ENCODE measurements at places on chromosomes 16 and 17. TPM values are rescaled to one million over a fixed set of nuclear protein-coding genes. Genes with fewer than 3 reads are reported as not detected.

GRCh38 chr16:11562411-11562810 is 24.3 kb downstream of the LITAF start:
- DNase-seq: no peak

GRCh38 chr17:52105591-52105990 is 52.9 kb downstream of the CA10 start:
- no peak for DNase-seq

GRCh38 chr17:63644846-63645245 is 22.6 kb downstream of the MAP3K3 start:
- no peak for DNase-seq

DNA sequence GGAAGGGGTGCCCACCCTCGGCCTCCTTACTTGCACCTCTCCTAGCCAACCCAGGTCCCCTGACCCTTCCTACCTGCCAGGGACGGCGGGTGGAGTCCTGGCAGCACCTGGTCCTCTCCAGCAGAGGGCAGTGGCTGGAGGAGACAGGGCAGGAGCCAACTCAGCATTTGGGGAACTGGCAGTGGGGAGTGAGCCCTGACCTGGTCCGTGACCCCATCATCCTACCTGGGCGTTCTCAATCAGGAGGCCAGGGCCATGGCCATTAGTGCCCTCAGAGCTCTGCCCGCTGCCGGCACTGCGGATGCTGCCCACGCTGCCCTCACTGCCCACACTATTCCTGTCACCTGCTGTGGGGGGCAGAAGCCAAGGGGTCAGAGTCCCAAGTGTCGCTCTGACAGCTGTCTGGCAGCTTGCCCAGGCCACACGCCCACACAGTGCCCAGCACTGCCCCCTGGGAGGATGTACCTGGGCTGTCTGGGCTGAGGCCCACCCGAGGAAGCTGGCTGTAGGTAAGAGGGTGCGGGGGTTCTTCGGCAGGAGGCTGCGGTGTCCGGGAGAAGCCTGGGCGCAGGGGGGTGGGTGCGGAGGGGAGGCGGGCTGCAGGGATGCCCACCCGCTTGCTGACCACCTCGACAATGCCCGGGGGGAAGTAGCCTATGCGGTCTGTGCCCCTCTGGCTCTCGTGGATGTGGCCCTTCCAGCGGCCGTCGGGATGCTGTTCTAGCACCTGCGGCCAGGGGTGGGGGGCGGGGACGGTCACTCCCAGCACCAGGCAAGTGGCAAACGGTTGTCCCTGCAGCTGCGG is 10.8 kb downstream of the CASKIN2 start:
- peak; percentile 41 for DNase-seq

DNA sequence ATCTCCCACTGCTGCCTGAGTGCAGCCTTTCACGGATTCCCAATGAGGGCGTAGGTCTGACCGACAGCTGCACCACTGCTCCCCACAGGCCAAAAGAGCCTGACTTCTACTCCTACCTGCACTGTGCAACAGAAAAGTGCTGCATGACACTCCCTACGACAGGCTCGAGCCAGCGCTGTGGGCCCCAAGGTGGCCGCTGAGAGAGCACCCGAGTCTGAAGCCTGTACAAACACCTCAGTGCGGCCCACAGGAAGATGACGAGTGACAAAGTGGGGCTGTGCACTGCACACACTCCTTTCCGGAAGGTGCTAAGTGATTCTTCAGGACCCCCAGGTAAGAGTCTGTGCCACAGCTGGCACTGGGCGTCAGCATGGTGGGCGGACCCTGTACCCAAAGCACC is 41.2 kb downstream of the FANCA start:
- DNase-seq: no peak

DNA sequence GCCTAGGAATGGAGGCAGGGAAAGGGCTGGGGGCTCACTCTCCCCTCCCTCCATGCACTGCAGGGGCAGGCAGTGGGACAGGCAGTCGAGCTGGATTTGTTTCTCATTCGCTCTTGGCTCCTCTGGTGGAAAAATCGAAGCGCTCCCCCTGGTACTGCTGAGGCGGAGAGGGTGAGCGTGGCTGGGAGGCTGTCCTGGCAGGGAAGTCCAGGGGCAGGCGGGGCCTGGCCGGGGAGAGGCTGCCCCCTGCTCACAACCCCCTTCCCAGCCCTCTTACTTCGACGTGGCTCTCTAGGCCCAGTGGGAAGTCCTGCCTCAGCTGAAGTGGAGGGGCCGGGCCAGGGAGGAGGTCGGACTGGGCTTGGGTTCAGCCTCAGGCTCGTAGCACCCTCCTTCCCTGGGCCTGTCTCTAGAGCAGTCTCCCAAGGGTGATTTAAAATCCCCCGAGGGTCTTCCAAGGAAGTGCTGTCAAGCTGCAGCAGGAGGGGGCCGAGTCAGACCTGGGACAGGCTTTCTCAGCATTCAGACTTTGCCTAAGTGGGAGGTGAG is 16.5 kb upstream of the TMEM92 start:
- DNase-seq: no peak

DNA sequence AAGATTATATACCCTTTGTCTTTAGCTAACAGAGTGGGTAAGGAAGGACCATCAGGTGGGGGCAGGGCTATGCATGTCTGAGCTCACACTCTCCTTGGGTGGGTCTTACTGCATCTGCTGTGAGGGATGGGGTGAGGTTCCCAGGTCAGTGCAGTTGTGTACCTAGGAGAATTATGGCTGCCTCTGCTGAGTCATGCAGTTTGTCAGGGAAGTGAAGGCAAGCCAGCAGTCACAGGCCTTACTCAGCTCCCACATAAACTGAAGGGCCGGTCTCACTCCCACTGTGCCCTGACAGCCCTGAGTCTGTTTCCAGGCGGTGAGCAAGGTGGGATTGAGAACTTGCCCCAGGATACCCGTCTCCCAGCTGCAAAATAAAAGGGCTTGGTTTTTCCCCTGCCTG is 328.6 kb downstream of the MAP2K6 start:
- DNase-seq: no peak

GRCh38 chr16:83913245-83913633 is 14.3 kb downstream of the MLYCD start:
- no peak for DNase-seq

- no peak for DNase-seq
These were observed 27.8 kb downstream of the PAFAH1B1 start for GRCh38 chr17:2621241-2621640.

DNA sequence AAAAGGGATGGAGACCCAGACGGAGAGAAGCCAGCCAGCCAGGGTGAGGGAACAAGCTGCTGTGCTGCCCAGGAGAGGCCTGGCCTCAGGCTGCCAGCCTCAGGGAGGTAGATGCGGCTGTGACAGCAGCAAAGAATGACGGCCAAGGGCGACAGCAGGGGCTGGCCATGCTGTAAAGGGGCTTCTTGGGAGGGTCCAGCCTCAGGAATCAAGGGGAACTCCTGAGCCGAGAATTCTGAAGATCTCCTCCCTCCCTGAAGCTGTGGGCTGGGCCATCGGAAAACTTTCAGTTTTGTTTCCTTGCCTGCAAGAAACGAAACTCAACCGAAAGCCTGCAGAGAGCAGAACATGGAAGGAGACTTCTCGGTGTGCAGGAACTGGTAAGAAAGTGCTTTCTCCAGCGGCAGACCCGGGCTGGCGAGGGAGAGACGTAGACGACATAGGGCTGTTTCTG is at the start of gene XAF1:
Gene XAF1, plus strand, starts transcription at position 316 of the 454 bp plus-strand sequence. Its CDS starts 33 bp downstream, at position 349.
- DNase-seq: peak; percentile 82

DNA sequence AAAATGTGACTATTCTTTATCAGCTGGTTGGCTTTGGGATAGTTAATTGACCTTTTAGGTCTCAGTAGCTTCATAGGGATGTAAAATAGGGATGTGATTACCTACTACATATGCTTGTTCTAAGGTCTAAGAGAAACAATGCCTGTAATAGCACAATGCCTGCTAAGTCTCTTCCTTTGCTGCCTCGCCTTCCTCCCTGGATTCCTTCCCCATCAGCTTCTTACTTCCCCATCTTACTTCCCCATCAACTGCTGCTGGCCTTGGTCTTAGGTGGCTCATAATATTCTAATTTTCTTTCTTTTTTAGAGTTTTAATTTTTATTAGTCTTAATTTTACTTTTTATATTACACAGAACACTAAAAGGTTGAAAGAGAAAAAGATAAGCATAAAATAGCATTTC is 59.2 kb upstream of the GOT2 start:
- DNase-seq: no peak

DNA sequence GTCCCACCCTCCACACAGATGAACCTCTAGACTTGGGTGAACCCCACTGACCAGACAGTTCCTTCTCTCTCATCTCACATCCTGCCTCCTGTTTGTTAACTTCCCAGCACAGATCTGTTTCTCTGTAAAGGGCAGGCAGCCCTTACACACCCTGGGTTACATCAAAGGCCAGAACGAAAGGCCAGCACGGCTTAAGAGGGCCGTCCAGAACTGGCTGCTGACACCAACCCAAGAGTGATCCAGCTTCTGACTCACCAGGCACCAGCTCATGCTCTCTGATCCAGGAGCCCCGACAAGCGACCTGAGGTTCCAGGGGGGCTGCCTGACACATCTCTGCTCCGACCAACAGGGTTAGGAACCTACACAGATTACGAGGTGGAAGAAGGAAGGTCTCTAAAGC is 86.9 kb downstream of the MRM3 start:
- DNase-seq: no peak

- no peak for DNase-seq
These were observed 35.2 kb downstream of the TBX4 start for GRCh38 chr17:61487161-61487988.

DNA sequence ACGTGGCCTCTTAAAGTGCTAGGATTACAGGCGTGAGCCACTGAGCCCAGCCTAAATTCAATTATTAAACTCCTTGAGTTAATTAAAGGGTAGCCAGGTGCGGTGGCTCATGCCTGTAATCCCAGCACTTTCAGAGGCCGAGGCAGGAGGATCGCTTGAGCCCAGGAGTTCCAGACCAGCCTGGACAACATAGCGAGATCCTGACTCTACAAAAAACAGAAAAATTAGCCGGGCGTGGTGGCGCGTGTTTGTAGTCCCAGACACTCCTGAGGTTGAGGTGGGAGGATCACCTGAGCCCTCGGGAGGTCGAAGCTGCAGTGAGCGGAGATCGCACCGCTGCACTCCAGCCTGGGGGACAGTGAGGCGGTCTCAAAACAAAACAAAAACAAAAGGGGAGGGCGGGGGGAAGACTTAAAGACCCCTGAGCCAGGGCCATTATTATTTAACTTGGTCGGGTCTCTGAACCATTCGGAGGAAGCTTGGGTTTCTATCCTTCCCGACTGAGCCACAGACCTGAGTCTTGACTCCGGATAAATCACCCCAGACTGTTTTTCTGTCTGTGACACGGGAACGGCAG is 19.5 kb downstream of the BCL7C start:
- no peak for DNase-seq

GRCh38 chr17:31499771-31500554 is 108.5 kb downstream of the RAB11FIP4 start:
- no peak for DNase-seq

The CCL3 gene
- 4.1 TPM for total RNA-seq

The TEFM gene
- 17.4 TPM for total RNA-seq

The NOG gene
- total RNA-seq: 0.37 TPM

The USH1G gene
- total RNA-seq: not detected

The CES1 gene
- total RNA-seq: 0.46 TPM

The PLA2G10 gene
- total RNA-seq: not detected

The EIF1 gene
- total RNA-seq: 645 TPM

Measured in activated CD4-positive, alpha-beta T cell treated with anti-CD3 and anti-CD28 coated beads, Interleukin-2, amount 10 ng/mL, durations not matched to agents 7 days and 5 days (primary cell).